ENCODE measurements at places on chromosomes 16 and 17.

- DNase-seq: no peak
Observed at GRCh38 chr17:72107100-72107499, 13.7 kb upstream of the SOX9 start.

DNA sequence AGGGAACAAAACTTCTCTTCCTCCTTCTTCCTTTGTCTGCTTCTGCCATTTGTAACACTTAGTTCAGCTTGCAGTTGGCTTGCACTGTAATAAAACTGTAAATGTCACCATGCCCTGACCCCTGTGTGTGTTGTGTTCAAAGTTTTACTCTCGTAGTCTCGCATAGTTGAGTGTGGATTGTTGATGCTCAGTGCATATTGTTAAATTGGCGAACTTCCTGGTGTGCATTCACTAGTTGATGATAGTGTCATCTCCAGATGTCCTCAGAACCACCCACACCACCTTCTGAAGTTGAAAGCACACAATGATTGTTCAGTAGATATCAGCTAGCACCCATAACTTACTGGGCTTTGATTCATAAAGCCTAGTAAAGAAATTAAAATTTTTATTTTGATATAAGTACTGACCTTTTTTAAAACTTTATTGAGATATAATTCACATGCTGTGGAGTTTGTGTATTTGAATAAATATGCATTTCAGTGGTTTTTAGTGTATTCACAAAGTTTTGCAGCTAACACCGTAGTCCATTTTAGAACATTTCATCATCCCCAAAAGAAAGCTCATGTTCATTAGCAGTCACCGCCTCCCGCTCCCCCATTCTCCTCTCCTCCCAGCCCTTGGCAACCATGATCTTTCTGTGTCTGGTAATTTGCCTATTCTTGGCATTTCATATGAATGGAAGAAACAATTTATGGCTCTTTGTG is 25.0 kb downstream of the USP10 start:
- DNase-seq: peak; percentile 39

DNA sequence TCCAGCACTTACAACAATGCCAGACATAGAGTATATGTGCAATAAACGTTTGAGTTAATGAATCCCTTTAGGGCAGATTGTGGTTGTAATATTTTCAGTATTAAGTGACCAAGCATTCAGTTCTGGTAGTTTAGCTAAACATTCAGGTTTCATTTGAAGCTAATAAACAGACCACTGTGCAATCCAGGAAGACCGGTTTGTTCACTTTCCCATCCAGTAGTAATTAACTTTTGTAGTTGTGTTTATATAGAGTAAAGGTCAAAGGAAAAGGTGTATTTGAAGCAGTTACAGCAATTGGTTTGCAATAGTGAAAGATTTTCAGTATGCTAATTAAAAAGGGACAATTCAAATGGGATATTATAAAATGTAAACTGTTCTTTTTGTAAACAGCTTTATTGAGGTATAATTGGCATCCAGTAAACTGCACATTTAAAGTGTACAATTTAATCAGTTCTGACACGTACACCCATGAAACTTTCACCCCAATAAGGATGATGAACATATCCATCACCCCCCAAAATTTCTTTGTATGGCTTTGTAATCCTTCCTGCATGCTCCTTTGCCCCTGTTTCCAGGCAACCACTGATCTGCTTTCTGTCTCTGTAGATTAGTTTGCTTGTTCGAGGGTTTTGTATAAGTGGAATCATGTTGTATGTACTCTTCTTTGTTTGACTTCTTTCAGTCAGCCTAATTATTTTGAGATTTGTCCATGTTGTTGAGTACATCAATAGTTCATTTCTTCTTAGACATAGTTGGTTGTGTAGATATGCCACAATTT is 26.3 kb downstream of the MRTFB start:
- no peak for DNase-seq

GRCh38 chr16:58384437-58385055 is 7.7 kb upstream of the GINS3 start:
- DNase-seq: no peak

GRCh38 chr17:42566883-42567573 is at the start of gene MLX:
MLX (plus strand) TSS chr17:42567100; CDS start chr17:42567125, 25 bp downstream.
- DNase-seq: peak; percentile 90

DNA sequence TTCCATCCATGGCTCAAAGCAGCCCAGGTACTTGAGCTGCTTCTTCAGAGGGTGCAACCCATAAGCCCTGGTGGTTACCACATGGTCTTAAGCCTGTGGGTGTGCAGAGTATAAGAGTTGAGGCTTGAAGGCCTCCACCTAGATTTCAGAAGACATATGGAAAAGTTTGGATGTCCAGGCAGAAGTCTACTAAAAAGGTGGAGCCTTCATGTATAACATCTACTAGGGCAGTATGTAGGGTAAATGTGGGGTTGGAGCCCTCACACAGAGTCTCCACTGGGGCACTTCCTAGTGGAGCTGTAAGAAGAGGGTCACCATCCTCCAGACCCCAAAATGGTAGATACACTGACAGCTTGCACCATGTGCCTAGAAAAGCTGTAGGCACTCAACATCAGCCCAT is 120.9 kb downstream of the HS3ST3A1 start:
- DNase-seq: no peak

DNA sequence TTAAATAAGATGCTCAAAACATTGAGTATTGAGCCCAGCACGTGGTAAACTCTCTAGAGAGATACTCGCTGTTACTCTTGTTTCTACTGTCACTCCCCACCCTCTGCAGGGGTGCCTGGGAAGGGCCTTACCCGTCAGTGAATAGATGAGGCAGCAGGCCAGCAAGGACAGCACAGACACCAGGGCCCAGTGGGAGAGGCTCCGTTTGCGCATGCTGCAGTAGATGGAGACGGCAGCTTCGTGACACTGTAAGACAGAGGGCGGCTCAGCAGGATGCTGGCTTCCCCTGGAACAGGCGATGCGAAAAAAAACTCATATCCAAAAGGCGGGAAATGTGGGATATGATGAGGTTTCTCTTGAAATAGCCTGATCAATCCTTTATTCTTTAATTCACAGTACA is 20.0 kb downstream of the SLC38A8 start:
- no peak for DNase-seq

GRCh38 chr16:54098247-54098646 is 188.3 kb downstream of the IRX3 start:
- no peak for DNase-seq

DNA sequence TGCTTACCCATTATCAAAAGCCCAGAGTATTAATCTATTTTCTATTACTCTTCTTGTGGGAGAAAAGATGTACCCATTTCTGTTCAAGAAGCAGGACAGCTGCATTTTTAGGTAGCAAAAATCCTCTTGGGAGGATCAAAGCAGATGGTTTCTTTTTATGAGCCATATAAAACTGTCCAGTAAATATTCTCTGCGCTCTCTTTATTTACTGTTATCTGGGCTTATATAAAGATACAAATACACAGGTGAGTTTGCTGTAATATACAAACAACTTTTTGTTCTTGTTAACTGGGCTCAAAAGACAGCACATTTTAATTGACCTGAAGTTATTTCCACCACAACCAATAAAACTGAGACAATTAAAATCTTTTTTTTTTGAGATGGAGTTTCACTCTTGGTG is 10.1 kb downstream of the PHF12 start:
- DNase-seq: no peak

DNA sequence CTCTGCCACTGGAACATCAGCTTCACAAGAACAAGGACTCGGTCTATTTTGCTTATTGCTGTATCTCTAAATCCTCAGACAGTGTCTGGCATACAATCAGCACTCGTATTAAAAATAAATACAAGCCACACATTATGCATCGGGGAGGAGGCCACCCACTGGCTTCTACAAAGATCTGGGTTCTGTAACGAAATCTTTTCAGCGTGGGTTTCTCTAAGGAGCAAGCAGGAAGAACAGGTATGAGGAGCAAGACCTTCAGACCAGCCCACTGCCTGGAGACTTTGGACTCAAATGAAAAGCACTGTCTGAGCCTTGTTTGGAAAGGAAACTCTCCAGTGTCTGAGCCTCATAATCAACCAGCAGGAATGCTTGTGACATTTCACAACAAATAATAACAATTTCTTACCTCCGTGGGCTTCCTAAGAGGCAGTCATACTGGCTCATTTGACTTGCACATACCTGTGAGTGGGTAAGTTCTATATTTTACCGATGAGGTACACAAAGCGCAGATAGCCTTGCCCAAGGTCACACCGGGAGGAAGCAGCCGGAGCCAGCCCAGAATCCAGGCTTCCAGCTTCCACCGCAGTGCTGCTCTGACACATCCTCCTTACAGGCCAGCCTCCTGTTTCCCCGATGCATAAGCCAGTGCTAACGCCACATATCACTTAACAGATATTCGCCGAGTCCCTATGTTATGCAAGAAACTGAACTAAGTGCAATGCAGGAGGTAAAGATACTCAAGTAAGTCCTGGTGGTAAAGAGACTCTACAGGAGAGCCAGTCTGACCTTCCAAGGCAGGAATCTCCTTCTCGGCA is 118.6 kb upstream of the TNRC6C start:
- DNase-seq: no peak

- no peak for DNase-seq
Observed at GRCh38 chr16:72834499-72834898, 213.4 kb downstream of the ZFHX3 start.

- DNase-seq: no peak
Observed at GRCh38 chr17:55327225-55328088, 62.7 kb downstream of the HLF start.

GRCh38 chr16:4984174-4984990 is 26.3 kb downstream of the SEC14L5 start:
- no peak for DNase-seq

DNA sequence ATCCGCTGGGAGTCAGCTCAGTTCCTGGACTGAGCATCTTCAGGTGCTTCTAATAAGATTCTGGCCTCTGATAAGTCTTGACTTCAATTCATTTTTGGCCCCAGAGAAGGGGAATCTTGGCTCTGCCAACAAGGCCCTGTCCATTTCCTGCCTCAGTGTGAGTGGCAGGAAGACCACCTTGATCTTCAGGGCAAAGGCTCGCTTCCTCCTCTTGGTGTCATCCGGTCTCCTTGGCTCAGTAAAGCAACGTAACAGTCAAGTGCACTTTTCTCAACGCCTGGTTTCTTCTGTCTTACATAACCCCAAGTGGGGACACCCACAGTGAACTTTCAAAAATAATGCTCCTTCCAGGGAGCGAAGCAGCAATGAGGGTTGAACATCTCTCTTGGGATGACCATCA is 169.8 kb downstream of the PRKCB start:
- DNase-seq: no peak

- DNase-seq: no peak
Observed at GRCh38 chr16:52077607-52078006, 469.3 kb downstream of the TOX3 start.

DNA sequence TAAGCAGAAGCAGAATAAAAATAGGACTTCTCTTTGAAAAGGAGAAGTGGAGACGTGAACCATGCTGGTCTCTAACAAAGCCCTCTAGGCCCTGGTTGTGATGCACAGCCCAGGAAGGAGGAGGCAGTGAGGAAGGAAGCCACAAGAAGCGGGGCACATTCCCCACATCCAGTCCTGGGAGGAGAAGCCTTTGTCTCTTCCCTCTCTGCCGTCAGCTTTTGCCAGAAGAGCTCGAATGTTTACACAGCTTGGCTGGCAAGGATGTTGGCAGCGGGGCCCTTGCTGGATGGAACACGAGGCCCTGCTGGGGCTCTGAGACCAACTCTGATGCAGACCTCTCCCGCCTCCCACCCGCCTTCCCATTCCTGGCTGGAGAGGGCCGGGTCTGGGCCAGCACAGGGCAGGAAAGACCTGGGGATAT is 91.3 kb downstream of the MAF start:
- DNase-seq: no peak

GRCh38 chr17:59332749-59333377 is 1.4 kb downstream of the YPEL2 start:
- no peak for DNase-seq

GRCh38 chr17:49497148-49498028 is 2.3 kb downstream of the NGFR start:
- no peak for DNase-seq

DNA sequence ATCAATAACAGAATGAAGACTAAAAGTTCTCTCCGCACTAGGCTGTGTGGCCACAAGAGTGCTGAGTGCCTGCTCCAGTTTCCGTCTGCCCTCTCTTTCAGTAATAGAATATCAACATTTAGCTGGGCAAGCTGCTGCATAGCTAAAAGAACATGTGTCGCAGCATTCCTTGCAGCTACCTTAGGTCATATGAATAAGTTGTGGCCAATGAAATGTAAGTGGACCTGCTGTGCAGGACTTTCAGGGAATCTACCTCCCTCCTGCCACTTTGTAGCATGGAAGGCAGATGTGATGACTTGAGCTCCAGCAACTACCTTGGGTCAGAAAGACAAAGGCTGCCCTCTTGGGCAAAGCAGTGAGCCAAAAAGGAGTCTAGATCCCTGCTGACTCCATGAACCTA is 25.4 kb downstream of the SLC39A11 start:
- no peak for DNase-seq

GRCh38 chr17:45951403-45951802 is 47.6 kb upstream of the STH start:
- no peak for DNase-seq

GRCh38 chr17:14298947-14299279 is 2.0 kb upstream of the HS3ST3B1 start:
- no peak for DNase-seq

GRCh38 chr16:70736465-70737376 is 50.9 kb upstream of the MTSS2 start:
- DNase-seq: peak; percentile 22

Data from fibroblast of skin of abdomen (primary cell).